Kidney (tissue), 22 donors: ENCODE measurements at places on chromosomes 6 and 20. TPM values are rescaled to one million over a fixed set of nuclear protein-coding genes. Genes with fewer than 3 reads are reported as not detected.
A peak's percentile ranks its signal among the peaks of the same experiment; 100 is the strongest.

DNA sequence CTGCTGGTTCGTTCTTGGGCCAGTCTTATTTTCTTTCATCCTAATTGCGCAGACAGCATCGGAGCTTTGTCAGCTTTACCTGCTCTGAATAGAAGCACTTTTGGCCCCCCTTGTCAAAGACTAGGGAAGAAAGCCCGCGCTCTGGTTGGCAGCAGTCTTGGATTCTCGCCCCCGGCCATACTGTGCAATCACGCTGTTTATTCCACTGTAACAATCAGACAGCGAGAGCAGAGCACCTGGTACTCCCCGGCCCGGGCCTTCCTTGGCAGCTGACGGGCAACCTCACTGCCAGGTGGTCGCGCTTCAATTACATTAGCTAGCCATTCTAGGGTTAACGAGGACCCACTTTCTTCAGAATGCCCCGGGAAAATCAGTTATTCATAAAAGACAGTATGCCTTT is 72.6 kb downstream of the INSM1 start:
- DNase-seq: peak; percentile 11

GRCh38 chr6:84408028-84408427 is 180.6 kb upstream of the CEP162 start:
- no peak for DNase-seq

DNA sequence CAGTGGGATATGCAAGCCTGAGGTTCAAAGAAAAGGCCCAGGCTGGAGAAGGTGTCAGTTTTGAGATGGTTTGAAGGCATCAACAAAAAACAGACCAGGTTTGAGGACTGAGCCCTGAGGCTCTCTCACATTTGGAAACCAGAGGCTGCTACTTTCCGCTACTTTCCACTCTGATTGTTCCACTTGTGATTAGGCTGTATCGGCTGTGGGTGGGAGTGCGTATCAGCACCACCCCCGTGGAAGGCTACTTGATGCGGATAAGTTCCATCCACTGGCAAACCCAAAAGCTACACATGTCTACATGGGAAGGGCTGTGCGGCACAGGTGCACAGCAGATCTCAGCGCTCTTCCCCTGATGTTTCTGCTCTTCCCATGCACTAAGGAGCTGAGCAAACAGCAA is 198.7 kb downstream of the GMPR start:
- no peak for DNase-seq

DNA sequence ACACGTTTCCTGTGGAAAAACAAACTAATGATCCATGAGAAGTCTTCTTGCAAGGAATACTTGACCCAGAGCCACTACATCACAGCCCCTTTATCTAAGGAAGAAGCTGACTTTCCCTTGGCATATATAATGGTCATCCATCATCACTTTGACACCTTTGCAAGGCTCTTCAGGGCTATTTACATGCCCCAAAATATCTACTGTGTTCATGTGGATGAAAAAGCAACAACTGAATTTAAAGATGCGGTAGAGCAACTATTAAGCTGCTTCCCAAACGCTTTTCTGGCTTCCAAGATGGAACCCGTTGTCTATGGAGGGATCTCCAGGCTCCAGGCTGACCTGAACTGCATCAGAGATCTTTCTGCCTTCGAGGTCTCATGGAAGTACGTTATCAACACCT is 35.4 kb downstream of the GCNT2 start:
- DNase-seq: no peak

DNA sequence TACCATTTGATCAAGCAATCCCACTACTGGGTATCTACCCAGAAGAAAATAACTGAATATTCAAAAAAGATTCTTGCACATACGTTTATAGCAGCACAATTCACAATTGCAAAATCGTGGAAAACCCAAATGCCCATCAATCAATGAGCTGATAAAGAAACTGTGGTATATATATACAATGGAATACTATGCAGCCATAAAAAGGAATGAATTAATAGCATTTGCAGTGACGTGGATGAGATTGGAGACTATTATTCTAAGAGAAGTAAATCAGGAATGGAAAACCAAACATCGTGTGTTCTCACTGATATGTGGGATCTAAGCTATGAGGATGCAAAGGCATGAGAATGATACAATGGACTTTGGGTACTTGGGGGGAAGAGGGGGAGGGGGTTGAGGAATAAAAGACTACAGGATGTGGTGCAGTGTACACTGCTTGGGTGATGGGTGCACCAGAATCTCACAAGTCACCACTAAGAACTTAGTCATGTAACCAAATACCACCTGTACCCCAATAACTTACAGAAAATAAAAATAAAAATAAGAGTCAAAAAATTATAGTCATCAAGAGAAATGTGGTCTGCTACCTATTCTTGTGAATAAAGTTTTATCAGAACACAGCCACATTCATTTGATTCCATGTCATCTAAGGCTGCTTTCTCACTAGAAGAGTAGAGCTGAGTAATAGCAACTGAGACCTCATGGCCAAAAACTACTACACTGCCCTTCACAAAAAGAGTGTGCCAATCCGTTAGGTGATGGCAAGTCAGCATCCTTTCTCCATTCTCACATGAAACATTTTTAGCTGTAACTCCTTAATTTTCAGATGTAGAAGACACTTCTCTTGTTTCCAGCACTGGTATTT is 8.7 kb upstream of the HUS1B start:
- no peak for DNase-seq

Gene SUMO4
- 1.9 TPM for total RNA-seq

Gene MICB
- 5.7 TPM for total RNA-seq

Gene MRAP2
- 5.0 TPM for total RNA-seq
